ENCODE measurements at places on chromosomes 4 and X.
A peak's percentile ranks its signal among the peaks of the same experiment; 100 is the strongest.

DNA sequence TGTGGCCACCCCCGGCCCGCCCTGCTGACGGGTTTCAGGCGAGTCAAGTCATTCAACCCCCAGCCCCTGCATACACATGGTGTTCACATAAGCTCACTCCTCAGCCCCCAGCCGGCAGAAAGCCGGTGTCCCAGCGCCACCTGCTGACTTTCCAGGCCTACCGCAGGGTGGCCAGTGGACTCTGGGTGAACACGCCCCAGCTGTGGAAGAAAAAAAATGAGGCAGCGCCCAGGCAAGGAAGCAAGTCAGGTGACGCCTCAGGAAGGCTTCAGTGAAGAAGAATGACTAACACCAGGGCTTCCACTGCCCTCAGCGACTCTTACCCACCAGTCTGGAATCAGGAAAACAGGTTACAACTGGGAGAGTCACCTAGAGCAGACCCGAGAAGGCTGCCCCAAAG is 15.8 kb downstream of the BCAP31 start:
- DNase-seq, result peak; percentile 28

- DNase-seq, result no peak
Measured at GRCh38 chrX:4277122-4277521, 563.7 kb upstream of the PRKX start.

DNA sequence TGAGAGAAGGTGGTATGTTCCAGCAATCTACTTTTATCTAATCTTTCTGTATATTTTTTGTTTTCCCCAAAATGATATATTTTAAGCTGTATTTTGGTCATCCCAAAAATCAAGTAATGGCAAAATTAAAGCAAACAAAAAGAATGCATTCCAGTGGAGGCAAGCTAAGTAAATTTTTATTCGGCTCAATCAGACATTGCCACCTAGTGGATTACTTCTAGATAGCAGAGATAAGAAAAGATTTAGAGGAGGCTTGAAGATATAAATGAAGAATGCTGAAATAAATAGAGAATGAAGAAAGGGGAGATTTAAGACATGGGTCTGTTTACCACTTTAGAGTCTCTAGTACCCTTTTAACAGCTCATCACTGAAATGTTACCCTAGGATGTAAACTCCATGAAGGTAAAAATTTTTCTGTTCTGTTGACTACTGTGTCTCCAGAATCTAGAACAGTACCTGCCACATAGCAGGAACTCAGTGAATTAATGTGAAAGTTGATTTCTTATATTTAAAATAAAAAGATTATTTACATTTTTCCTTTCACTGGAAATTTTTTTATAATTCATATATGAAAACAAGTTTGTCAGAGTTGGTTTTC is 110.9 kb upstream of the ANK2 start:
- no peak for DNase-seq

- no peak for DNase-seq
Measured at GRCh38 chrX:7993873-7994272, 66.7 kb upstream of the PNPLA4 start.

DNA sequence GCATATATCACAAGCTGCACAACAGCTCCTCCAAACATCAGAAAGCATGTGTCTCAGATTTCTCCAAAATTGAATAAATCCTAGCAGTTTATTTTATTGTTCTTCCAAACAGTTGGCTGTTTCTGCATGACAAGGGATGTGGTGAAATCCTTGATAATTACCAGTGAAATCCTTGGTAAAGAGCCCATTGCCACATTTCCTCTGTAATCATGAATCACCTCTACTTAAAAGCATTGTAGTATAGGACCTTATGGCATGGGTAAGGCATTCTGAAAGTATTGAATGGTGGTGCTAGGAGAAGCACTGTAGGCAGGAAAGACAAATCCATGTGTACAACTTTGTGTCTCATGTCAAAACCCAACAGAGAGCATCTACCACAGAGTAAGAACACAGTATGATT is 135.8 kb upstream of the NDST3 start:
- no peak for DNase-seq

DNA sequence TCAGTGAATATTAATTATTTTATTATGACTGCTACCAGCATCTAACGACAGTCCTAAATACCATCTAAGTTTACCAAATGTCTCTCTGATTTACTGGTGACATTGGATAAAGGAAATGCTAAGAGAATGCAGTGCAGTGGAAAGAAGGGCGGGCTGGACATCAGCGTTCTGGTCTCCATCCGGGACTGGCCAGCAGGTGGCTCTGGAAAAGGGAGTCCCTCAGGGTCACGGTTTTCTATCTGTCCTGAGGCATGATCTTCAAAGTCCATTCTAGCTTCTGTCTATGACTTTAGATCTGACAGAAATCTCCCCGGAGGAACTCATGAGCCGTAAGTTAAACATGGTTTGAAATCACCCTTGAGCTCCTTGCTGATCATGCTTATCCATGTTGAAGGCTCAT is 3.3 kb downstream of the TRIM2 start:
- DNase-seq, result no peak

GRCh38 chr4:151139814-151140213 is 40.4 kb downstream of the RPS3A start:
- DNase-seq, result no peak

- DNase-seq, result no peak
Measured at GRCh38 chr4:190019023-190019858, 7.8 kb downstream of the FRG2 start.

DNA sequence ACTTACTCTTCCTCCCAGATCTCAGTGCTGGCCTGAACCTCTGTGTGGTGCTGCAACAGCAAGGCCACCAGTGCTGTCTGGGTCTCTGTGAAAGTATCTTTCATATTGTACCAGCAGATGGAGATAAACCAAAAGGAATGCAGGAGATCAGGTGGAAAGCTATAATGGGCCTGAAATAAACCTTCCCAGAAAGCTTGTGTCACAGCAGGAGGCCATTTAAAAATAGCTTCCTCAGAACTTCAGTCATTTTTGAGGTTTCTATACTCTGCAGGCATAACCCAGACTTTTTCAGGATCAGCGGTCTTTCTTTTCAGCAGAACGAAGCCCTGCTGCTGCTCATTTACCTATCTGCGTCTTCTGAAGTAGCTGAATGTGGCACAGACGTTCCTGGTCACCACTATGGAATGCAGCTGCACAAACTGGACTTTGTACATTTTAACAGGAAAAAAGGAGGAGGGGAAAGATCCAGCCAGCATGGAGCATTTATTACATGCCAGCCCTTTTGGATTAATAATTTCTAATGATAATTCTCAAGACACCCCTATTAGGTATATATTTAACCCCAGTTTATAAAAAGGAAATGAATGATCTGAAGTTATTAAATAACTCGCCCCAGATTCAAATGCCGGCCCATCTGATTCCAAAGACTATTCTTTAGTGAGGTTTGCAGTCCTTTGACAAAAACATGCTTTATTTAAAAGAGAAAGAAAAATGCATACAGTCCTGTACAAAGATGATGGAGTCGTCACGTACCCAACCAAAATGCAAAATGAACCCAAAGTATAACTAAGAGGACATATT is 119.7 kb downstream of the NFKB1 start:
- DNase-seq, result no peak

GRCh38 chr4:22515145-22515887 is 550 bp downstream of the ADGRA3 start:
- DNase-seq, result peak; percentile 46

- DNase-seq, result peak; percentile 6
Measured at GRCh38 chr4:184310881-184311709, 93.4 kb upstream of the ENPP6 start.

GRCh38 chr4:113584407-113585150 is 177.0 kb downstream of the CAMK2D start:
- no peak for DNase-seq

- no peak for DNase-seq
Measured at GRCh38 chr4:4981427-4981826, 37.8 kb downstream of the CYTL1 start.

- DNase-seq, result no peak
Measured at GRCh38 chr4:172650758-172651530, 517.7 kb upstream of the GALNT7 start.

GRCh38 chr4:86626066-86626465 is 32.0 kb downstream of the PTPN13 start:
- no peak for DNase-seq

GRCh38 chr4:150173432-150173861 is 95.2 kb downstream of the DCLK2 start:
- no peak for DNase-seq

- DNase-seq, result no peak
Measured at GRCh38 chr4:76898949-76899645, 1.2 kb upstream of the SOWAHB start.

DNA sequence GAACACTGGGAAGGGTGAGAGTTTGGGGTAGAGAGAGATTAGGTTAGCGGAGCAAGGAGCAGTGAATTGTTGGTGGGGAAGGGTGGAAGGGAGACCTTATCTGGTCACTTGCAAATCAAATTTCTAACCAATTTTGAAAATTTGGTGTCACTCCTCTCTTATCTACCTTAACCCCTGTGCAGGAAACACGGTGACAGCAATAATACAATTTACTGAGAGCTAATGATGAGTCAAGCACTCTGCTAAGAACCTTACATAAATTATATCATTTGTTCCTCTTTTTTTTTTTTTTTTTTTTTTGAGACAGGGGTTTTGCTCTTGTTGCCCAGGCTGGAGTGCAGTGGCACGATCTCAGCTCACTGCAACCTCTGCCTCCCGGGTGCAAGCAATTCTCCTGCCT is 116.4 kb downstream of the C4orf51 start:
- DNase-seq, result no peak

DNA sequence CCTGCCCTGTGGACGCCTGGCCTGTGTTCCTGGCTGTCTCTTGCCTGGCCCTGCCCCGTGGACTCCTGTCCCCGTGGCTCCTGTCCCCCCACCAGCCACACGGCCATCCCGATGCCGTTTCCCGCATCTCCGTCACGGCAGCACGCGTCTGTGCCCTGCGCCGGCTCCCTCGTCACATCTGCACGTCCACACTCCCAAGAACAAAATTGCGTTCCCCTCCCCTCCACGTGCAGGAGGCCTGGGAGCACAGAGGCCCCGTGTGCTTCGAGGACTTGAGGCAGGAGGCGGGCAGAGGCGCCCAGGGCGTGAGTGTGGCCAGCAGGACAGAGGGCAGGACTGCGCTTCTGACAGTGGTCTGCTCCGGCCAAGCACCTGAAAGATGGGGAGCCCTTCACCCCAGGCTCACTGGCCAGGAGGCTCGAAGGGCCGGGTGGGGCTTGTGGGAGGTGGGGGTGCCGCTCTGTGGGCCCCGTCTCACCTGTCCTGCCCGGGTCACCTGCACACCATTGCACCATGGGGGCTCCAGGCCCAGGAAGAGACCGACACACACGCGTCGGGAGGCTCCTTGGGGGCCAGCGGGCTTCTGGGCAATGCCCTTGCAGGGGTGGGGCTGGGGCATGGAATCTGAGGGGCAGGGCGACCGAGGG is 17.3 kb downstream of the FGFRL1 start:
- DNase-seq, result no peak

GRCh38 chr4:54942721-54943120 is 182.7 kb downstream of the KDR start:
- DNase-seq, result peak; percentile 28

DNA sequence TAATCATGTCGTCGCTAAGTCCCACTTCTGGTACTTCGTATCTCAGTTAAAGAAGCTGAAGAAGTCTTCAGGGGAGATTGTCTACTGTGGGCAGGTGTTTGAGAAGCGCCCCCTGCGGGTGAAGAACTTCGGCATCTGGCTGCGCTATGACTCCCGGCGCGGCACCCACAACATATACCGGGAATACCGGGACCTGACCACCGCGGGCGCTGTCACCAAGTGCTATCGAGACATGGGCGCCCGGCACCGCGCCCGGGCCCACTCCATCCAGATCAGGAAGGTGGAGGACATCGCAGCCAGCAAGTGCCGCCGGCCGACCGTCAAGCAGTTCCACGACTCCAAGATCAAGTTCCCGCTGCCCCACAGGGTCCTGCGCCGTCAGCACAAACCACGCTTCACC is 11.3 kb downstream of the PNCK start:
- DNase-seq, result peak; percentile 22

DNA sequence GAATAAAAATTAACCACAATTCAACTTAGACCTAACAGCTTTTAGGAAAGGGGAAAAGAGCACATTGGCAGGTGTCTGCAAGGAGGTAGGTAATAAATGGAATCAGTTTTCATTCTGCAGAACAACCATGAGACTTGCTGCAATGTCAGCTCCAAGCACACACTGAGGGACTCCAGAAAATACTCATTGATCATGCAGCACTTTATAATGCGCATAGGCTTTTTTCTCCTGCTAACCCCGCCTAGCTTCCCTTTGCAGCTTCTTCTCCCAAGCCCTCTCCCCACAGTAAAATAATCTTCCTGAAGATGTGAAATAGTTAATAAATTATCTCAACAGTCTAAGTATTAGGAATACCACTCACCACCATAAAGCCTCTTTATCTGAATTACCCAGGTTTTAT is 36.9 kb downstream of the ANKRD17 start:
- no peak for DNase-seq

DNA sequence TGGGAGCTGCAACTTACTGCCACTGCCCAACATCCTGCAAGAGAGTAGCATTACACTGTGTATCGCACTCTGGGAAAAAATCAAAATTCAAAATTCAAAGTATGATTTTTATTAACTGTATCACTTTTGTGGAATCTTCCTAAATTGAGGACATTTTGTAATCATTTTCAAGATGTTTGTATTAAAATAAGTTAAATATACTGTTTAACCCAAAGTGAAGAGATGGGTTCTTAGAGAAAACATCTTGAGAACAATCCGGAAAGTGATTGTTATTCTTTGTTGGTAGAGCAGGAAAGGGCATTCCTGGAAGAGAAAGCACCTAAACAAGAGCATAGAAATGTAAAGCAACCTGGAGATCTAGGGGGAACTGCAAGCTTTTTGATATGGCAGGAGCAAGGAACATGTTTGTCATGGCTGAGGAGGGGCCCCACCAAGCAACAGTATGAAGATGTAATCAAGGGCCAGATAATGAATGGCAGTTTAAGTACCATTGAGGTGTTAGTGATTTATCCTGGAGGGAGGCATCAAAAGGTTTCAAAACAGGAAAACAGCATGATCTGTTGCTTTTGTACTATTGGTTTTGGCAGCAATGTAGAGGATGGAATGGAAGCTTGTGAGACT is 14.1 kb upstream of the SEC24D start:
- DNase-seq, result no peak

GRCh38 chrX:38882894-38883626 is 81.8 kb downstream of the MID1IP1 start:
- DNase-seq, result no peak

Data from activated T-helper 2 cell treated with anti-CD3 and anti-CD28 coated beads, Interferon-gamma antibody, Interleukin-2, Interleukin-4, amounts not matched to agents 10 μg/mL and 5 μg/mL and 100 μg/mL, durations not matched to agents 14 hours and 24 hours and 36 hours (primary cell).